Bone marrow (tissue), 2 donors: ENCODE measurements at places on chromosomes 3 and 15.

GRCh38 chr3:183233966-183234365, 19.1 kb upstream of the B3GNT5 start:
- DNase-seq: no peak

DNA sequence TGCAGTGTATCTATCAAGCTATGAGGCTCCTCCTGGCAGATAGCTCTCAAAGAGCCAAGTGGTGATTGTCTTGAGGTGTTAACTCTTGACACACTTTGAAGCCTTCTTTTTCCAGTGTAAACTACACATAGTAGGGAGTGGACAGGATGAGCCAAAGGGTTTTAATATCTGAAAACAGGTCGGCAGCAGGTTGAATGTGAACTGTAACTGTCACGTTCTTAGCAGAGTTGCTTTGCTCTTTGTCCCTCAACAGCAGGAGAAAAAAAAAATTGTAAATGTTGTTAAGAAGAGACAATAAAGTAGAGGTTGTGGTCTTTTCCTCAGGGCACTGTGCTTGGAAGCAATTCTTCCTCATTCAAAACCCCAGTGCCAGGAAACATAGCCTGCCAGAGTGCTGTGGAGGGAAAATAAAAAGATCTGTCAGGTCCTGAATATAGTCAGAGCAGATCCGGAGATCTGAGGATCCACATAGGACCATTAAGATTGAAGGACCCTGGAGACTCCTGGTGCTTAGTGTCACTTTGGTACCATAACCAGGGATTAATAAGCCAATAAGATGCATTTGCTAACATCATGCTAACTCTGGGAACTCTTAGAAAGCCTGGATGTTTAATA, 229.7 kb downstream of the NAALADL2 start:
- no peak for DNase-seq

- DNase-seq: no peak
Observed at GRCh38 chr15:25325187-25325586, 113.6 kb downstream of the UBE3A start.

DNA sequence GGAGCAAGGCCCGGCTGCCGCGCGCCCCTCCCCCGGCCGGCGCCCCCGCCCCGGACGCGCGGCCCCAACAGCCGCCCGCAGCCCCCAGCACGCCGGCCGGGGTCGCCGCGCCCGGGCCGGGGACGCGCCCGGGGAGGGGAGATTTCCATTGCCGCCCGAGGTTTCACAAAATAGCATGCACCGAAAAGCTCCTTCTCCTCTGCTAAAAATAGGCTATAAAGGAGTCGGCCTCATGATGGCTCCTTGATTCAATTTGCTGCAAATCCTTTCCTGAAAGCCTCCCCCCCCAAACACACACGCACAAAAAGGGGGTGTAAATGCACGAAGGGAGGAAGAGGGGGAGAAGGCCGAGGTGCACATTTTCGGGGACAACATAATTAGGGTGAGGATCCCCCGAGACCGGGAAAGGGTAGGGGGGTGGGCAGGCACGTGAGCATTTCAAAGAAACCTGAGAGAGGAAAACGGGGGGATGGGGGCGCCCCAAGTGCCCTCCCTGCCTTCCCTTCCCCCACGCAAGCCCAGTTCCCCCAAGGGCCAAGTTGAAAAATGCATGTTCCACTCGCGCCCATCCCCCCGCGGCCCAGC, 734 bp downstream of the TBL1XR1 start:
- no peak for DNase-seq

GRCh38 chr3:55202326-55202725, 274.5 kb upstream of the LRTM1 start:
- DNase-seq: no peak
